ENCODE measurements at places on chromosomes 1 and 21.

DNA sequence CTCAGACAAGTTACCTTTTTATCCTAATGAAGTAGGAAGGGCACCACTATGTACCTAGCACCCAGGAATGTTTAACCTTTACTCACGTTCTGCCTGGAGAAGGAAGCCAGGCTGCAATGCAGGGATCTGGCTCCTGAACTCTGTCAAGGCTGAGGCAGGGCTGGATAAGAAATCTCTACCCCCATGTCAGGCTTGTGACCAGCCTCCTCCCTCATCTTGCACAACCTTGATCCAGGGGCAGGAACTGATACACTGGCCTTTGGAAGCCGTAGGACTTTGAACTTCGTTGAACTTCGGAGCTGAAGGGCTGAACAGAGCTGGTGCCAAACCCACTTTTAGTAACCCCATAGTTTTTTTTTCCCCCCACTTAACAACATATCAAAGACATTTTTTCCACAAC, 8.0 kb upstream of the AKR1A1 start:
- DNase-seq = no peak

- DNase-seq = no peak
Measured at GRCh38 chr1:17550729-17551584, 11.5 kb downstream of the ARHGEF10L start.

DNA sequence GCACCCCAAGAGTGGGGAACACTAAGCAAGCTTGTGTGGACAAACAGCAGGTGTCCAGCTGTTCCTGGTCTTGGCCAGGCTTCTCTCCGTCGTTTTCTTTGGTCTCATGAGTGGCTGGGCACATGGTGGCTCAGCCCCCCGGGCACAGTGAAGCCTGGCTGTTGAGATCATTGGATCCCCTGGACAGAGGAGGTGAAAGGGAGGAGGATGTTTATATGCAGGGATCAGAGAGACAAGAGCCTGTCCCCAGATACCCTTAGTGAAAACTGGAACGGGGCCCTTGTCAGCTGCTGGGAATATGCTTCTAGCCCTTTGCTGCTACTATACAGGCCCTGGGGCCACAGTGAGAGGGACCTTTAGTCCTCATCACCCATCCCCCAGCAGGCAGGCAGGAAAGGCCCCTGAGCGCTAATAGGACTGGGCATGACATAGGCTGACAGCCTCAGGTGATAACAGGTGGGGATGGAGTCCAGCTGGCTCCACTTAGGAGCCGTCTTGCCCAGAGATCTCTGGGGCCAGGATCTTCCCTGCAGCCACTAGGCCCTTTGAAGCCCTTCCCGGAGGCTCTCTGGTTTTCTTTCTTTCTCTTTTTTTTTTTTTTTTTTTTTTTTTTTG, 16.4 kb downstream of the EPHA8 start:
- DNase-seq = no peak

GRCh38 chr1:19153169-19153568, 56.9 kb downstream of the UBR4 start:
- no peak for DNase-seq

- DNase-seq = no peak
Measured at GRCh38 chr21:25176637-25177412, 430.5 kb downstream of the MRPL39 start.

DNA sequence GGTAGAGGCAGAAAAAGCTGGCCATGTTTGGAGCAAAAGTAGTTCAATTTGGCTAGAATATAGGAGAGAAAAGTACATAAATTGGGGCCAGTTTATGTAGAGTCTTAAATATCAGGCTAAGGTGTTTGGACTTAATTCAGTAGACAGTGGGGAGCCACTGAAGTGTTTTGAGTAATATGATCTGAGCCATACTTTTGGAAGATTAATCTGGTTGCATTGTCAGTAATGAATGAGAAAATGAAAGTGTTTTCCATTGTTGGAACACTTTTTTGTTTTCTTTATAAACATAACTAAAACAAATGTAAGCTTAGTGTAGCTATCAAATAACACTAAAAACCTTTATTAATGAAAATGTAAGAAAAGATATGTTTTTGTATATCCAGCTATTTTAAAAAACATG, 42.1 kb downstream of the POU2F1 start:
- DNase-seq = no peak

DNA sequence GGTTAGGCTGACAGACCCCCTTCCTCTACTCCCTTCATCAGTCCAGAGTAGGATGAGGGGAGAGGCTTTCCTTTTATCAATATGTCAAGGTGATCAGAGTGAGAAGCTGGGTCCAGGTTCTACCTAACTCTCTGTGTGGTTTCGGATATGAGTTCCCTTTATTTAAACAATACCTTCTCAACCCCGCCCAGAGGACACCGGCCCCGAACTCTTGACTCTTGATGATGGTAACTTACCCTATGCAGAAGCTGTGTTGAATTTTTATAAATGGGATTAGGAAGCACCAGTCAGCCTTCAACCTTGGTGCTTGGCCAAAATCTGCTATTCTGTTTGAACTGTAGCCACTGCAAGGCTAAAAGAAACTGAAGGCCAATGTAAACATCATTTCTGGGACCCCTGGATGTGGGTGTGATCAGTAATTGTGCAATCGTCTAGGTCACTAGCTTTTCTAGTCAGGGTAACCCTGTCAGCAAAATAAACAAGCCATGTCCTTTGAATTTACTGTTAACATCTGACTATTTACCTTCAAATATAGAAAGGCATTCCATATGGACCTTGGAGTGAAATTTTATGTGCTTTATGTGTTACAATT, 398.3 kb downstream of the SEC16B start:
- DNase-seq = no peak

- DNase-seq = no peak
Measured at GRCh38 chr1:54221867-54222484, 22.0 kb downstream of the MRPL37 start.

GRCh38 chr1:100299521-100300222, 33.7 kb downstream of the RTCA start:
- DNase-seq = no peak

- no peak for DNase-seq
Measured at GRCh38 chr1:109605381-109605780, 14.0 kb downstream of the GNAT2 start.

DNA sequence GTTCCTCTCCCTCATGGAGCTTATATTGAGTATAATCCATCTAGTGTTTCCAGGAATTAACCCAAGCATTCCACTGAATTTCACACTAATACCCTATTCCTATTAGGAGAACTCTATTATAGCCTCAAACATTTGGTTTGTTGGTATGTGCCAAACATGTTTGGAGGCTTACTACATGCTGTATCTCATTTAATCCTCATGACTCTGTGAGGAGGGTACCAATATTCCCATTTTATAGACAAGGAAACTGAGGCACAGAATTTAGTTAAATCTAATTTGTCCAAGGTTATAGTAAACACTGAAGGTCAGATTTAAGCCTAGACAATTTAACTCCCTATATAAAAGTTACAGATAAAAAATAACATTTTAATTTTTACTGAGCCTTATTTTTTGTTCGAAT, 9.1 kb downstream of the FLVCR1 start:
- no peak for DNase-seq

GRCh38 chr1:224368409-224368808, 11.7 kb downstream of the CNIH4 start:
- DNase-seq = no peak

GRCh38 chr1:57017717-57018116, 51.9 kb upstream of the C8B start:
- no peak for DNase-seq

GRCh38 chr1:100346387-100346786, 5.9 kb upstream of the CDC14A start:
- no peak for DNase-seq

DNA sequence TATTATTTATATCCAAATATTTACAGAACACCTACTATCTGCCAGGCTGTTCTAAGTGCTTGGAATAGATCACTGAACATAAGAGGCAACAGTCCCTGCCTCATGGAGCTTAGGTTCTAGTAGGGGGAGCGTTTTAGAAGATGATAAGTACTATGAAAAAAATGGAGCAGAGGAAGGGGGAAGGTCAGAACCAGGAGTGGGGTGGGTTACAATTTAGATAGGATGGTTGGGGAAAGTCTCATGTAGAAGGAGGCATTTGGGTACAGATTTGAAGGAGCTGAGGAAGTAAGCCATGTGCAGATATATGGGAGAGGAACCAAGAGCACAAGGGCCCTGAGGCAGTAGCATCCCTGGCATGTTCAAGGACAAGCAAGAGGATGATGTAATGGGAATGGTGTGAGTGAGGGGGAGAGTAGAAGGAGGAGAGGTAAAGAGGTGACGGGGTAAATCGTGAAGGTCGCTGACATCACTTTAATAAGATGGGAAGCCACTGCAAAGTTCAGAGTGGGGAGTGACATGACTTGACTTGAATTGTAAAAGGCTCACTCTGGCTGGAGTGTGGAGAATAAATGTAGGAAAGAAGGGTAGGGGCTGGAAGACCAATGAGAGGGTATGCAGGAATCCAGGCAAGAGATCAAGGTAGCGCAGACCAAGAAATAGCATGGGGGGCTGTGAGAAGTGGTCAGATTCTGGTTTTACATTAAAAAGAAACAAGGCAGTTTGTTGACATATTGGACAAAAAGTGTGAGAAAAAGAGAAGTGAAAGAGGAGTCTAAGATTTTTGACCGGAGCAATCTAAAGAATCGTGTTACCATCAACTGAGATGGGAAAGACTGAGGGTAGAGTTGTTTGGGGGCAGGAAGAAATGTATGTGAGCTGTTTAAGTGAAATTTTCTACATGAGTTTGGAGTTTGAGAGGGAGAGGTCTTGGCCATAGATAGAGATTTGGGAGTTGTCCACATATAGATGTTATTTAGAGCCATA, 92.6 kb downstream of the LPAR3 start:
- no peak for DNase-seq

GRCh38 chr1:208438112-208438699, 194.0 kb upstream of the PLXNA2 start:
- no peak for DNase-seq

DNA sequence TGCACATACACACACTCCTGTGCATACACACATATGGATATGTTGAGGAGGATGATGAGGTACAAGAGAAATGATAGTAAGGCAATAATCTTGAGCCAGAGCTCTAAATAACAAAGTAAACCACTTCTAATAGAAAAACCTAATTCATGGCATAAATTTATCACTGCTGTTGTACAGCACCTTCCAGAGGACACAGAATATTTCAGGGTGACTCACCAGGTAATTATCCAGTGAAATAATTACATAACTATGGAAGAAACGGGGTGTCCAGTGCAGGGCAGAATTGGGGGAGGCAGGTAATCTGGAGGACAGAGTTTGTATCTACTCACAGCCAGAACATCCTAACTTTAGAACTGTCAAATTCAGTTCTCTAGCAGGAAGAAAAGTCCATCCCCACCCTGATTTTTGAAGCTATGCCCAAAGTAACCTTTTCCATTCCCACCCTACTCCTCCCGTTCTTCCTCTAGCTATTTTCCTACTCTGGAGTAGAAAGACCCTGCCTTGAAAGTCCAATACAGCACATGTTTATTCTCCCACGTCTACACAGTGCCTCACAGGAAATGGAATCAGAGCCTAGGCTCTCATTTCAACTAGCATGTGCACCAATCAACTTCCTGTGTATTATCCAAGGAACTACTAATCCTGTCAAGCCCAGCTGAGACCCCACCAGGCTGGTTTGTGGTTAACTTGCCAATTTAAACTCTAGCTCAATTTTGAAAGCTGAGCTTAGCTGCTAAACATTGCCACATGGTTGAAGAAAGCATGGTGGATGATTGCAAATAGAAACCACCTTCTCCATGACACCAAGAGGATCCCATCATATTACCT, 96.6 kb downstream of the PTPN14 start:
- no peak for DNase-seq

- DNase-seq = no peak
Measured at GRCh38 chr21:46194374-46195334, 10.4 kb upstream of the SPATC1L start.

DNA sequence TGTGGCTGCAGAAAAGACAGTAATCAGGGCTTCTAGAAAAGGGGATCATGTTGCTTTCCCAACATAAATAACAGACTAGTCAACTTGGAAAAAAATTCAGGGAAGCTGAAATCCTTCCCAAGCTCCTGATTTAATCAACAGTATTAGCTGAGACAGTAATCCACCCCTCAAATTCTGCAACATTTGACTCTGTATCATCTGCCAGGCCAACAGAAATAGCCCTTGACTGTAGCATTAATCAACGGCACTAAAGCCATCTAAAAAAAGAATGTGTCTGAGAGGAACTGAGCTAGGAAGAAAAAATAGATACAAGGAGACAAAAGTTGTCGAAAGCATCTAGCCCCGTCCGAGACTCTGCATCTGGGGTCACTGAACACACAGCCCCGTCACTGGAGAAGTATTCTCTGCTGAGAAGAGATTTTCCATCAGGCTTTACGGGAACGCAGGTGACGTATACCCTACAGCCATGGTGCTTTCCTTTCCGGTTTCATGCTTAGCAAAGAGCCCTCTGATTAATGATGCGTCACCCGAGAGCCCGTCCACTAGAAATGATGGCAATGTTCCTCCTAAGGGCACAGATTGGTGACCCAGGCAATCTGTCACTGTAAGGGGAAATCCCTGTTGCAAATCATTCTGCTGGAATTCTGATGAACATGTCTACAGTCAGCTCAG, 42.1 kb upstream of the TP53BP2 start:
- DNase-seq = peak; percentile 59

DNA sequence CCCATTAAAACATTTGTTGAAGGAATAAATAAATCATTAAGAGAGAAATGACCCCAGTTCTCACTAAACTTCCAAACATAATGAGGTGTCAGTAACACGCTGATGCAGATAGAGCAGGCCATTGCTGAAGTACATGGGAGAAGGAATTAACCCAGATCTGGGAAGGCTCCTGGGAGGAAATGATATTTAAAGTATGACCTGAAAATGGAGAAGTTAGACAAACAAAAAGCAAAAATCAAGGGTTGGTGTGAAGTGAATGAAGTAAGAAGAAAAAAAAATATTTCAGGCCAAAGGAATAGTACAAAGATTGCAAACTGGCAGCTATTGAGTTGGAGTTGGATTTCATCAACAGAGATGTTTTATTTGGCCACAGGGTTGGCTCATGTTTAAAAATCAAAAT, 71.4 kb downstream of the RGS2 start:
- no peak for DNase-seq

DNA sequence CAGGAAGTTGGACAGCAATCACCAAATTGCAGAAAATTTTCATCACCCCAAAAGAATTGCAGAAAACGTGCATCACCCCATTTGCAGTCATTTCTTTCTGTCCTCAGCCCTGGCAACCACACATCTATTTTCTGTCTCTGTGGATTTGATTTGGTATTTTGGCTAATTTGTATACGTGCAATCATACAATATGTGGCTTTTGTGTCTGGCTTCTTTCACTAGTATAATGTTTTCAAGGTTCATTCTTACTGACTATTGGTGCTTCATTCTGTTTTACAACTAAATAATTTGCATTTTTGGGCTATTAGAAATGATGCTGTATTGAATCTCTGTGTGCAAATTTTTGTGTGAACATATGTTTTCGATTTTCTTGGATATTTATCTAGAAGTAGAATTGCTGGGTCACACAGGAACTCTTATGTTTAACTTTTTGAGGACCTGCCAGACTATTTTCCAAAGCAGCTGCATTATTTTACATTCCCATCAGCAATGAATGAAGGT, 24.8 kb upstream of the PRDM2 start:
- DNase-seq = no peak

GRCh38 chr1:203338335-203339036, 12.4 kb downstream of the FMOD start:
- DNase-seq = no peak

GRCh38 chr1:14340002-14340785, 258.3 kb upstream of the KAZN start:
- no peak for DNase-seq

GRCh38 chr1:24450857-24451397, 35.3 kb downstream of the NIPAL3 start:
- no peak for DNase-seq
